ENCODE measurements at places on chromosomes 4 and X.

GRCh38 chr4:99893839-99894160 lies 427 bp downstream of the LAMTOR3 start:
- no peak for DNase-seq

DNA sequence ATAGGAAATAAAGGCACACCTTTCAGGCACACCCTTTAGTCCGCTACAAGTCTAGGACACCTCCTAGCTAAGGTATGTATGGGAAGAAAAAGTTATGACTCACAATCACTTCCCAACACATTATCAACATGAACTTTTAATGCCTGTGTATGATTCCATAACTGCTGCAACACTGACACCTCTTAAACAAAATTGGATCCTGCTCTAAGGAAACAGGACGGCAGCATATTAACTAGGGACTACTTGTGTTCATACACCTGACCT lies 2.4 kb upstream of the PPP3CA start:
- DNase-seq = no peak

- DNase-seq = no peak
Observed at GRCh38 chr4:139454111-139455045, at the start of gene RAB33B. Gene RAB33B (plus strand): TSS chr4:139454121. CDS start chr4:139454196, 75 bp downstream.

- peak; percentile 29 for DNase-seq
Observed at GRCh38 chrX:102652031-102652688, 877 bp downstream of the GPRASP1 start.

DNA sequence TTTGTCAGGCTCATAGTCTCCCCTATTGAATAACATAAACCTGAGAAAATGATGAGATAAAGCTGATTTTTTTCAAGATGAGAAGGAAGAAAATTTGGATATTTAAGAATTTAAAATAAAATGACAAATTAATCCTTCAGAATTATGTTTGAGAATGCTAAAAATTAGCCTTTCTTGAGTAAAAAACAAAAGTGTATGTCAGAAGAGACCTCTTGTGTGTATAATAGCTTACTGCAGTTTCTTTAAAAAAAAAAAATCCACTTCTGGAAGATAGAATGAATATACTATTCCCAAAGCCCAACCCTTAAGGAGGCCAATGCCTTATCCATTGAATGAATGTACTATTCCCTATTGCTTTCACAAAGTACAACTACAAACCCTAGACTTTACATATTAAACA lies 281.8 kb downstream of the RAPGEF2 start:
- DNase-seq = no peak

DNA sequence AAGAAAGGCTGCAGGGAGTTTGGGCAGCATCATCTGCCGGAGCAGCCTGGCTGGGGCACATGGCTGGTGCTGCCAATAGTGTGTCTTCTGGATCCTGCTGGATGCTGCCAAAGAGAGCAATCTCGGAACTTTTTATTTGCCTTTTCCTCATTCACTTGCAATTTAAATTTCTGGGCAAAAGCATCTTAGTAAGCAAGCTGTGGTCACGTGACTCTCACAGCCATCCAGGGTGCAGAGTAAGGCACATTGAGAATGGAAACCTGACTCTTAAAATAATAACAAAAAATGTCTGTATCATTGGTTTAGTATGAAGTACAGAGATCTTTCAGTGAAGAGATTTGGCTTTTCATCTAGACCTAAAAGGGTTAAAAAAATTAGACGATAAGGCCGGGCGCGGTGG lies 910.3 kb downstream of the STIM2 start:
- DNase-seq = no peak

GRCh38 chrX:9349572-9350494 lies 115.0 kb upstream of the TBL1X start:
- DNase-seq = no peak

GRCh38 chrX:105190252-105190853 lies 30.1 kb downstream of the TEX13A start:
- DNase-seq = no peak

GRCh38 chrX:19563746-19564145 lies 48.4 kb upstream of the MAP3K15 start:
- no peak for DNase-seq

- DNase-seq = no peak
Observed at GRCh38 chr4:35649778-35650177, 594.5 kb downstream of the ARAP2 start.

GRCh38 chrX:71989768-71990426 lies 79.3 kb downstream of the NHSL2 start:
- no peak for DNase-seq

DNA sequence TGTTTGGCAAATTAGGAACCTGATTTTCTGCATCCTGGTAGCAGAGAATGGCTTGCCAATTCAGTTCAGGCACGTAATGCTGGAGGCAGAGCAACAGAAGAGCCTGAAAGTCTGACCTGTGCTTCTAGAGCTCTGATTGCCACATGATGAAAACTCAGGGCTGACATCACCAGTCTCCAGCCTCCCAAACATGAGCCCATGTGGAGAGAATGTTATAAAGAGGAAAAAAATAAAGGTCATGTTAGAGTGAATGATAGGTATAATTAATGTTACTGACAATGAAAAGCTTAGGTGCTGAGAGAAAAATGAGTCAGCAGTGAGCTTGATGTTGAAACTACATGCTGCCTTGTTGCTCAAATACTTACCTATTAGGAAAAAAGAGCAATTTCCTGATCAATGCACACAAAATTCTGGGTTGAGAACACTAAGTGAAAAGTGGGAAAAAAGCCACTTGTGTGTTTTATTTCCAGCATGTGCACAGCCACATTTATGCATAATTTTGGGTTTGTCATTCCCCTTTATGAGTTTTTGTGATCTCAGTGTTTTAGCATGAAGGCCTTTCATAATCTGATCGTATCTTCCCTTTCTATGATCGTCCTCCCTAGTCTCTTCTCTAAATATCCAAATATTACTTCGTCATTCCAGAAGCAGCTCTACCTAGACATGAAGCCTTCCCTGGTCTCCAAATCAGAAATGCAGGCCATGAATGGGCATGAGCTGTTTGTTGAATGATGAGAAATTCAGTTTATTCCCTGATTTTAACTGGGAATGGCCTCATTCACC lies 113.3 kb upstream of the CPEB2 start:
- DNase-seq = no peak

GRCh38 chrX:71253253-71254091 lies 468 bp downstream of the ZMYM3 start:
- peak; percentile 12 for DNase-seq

DNA sequence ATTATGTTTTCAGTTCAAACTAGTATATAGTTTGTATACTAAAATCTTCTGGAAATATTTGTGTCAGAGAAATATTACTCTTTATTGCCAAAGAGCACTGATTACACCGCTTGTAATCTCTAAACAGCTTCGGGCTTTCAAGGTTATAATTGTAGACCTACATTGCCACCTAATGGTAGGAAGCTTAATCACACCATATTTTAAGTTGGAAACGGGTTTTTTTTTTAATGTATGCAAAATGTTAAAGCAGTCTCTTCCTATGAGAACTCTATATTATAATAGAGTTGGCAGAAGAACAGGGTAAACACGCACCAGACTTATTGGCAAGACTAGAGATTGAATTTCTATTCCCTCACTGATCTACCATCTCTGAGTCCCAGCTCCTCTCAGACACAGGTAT lies 19.5 kb upstream of the NFXL1 start:
- no peak for DNase-seq

DNA sequence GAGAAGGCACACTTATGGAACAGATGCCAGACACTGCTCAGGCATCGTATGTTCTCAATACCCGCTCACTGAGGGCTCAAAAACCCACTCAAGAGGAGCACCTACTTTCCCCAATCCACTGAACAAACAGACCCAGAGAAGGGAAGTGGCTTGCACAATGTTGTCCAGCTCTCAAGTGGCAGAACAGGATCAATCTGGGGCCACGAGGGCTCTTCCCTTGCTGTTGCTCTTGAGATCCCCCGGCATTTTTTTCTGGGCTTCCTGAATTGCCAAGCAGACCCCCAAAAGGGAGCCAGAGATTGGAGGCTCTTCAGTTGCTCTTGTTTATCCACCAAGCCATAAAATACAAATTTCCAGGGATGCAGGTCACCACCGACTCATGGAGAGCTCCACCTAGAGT lies 35.7 kb downstream of the IDS start:
- DNase-seq = no peak

DNA sequence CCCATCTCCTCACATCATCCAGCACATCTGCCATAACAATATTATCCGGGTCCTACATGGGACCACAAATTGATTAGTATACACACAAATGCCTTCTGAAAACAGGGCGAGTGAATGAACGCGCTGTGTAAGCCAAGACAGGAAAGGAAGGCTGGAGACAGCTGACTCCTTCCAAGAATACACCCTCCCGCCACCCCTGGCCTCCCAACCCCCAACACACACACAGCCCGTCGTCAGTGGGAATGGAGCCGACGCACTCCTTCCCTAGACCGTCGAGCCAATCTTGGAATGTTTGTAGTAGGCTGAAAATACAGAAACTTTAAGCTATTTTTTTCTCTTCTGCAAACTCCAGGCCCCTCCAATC lies 319 bp upstream of the MAGEH1 start:
- DNase-seq = no peak

- no peak for DNase-seq
Observed at GRCh38 chr4:24588216-24588954, 4.0 kb upstream of the DHX15 start.

DNA sequence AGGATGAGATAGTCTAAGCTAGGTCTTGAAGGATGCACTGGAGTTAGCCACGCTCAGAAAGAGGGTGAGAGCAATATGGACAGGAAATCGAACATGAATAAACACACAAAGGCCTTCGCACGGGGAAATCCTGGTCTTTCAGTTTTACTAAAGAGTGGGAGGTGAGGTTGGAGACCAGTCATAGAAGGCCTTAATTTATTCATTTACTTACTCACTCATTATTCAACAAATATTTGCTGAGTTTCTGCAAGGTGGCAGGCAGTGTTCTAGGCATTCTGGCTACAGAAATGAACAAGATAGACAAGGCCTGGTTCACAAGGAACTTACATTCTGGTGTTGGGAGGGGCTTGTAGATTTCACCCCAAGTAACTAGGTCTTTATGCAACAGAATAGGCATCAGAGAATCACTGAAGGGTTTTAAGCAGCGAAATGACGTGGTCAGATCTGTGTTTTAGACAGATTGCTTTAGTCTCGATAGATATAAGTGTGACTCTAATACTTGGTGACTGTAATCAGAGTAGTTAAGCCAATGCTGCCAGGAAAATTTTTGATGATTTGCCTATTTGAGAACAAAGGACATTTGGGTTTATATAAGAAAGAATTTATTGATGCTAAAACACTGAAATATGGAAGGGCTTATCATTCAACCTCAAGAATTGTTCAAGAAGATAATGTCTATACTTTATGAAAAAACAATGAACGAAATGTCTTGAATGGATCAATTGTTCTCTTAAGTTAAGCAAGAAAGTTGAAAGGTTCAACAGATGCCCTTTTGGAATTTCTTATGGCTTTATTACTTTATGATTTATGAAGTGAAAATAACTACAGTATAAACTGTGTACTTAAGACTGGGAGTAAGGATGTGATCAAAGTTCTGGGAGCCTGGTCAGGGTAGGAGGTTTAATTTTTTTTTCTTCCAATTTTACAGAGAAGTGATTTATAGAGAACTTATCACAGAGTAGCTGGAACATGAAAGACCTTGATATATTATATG lies 184.4 kb upstream of the CASK start:
- no peak for DNase-seq

GRCh38 chr4:183304067-183304466 lies 16.0 kb downstream of the CLDN22 start:
- no peak for DNase-seq

GRCh38 chr4:148068065-148068911 lies 336.4 kb downstream of the ARHGAP10 start:
- DNase-seq = no peak

- no peak for DNase-seq
Observed at GRCh38 chrX:20499763-20500162, 233.1 kb upstream of the RPS6KA3 start.

DNA sequence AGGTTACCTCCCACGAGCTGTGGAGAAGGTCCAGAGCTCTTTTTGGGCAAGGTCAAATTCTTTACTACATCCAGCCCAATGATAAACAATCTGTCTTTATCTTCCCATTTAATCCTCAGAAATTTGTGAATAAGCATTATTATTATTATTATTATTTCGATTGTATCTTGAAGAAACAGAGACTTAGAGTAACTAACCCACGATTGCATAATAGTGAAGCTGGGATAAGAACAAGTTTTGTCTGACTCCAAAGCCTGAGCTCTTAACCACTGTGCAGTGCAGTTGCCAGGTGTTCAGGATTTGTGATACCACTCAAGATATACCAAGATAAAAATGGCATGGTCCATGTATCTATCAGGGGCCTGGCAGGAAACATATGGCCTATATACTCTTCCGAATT lies 166.5 kb upstream of the LDB2 start:
- DNase-seq = no peak

DNA sequence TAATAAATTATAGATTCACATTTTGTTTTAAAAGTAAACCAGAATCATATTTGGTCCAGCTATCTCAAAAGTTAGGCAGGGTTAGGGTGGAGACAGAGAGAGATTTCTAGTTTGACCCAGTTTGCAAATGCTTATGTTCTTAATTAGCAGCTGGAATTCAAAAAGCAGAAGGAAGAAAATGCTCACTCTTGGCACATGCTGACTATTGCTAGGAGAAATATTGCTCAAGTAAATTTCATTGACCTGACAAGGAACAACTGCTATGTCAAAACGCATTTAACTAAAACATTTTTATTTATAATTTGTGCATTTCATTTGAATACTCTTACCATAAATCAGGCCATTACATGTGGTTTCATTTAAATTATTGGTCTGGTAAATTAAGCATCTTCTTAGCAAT lies 131.8 kb downstream of the GLRA3 start:
- no peak for DNase-seq

DNA sequence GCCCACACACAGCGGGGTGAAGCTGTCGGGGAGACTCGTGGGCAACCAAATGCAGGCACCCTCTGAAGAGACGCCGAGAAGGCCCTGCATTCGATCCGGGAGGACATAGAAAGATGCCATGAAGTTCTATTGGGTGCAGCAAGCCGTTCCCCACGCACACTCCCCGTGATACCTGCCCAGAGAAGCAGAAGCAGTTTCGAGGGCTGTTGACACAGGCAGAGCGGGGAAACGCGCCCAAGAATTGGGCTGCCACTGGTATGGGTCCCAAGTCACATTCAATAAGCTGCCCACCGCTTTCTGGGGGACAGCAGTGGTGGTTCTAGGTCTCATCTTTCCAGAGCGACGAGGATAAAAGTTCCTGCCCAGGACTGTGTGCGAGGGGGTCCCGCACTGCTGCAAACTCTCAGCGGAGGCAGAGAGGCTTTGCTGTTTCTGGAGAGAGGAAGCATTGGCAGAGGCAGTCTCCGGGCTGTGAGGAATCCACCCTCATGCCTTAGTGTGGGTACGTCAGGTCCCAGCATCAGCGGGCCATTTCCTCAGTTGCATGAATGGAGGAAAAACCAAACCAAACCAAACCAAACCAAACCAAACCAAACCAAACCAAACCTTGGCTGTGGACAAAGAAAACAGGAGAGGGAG lies 10.1 kb downstream of the PITX2 start:
- no peak for DNase-seq

DNA sequence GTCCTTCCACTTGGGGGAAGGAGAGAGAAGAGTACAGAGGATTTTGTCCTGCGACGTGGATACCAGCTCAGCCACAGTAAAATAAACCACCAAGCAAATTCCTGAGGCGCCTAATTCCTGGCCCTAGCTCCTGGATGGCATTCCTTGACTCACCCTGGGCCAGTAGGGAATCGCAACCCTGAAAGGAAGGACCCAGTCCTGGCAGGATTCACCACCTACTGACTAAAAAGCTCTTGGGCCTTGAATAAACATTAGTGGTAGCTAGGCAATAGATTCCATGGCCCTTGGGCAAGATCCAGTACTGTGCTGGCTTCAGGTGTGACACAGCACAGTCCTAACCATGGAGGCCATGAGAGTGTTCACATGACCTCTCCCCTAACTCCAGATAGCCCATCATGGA lies 45.6 kb downstream of the GABRA3 start:
- DNase-seq = no peak

- no peak for DNase-seq
Observed at GRCh38 chr4:147407261-147408045, 73.4 kb upstream of the EDNRA start.
